ENCODE measurements at places on chromosomes 11 and 22. TPM values are rescaled to one million over a fixed set of nuclear protein-coding genes. Genes with fewer than 3 reads are reported as not detected.
A peak's percentile ranks its signal among the peaks of the same experiment; 100 is the strongest.

CRELD2 gene
- 44.8 TPM for total RNA-seq

DNA sequence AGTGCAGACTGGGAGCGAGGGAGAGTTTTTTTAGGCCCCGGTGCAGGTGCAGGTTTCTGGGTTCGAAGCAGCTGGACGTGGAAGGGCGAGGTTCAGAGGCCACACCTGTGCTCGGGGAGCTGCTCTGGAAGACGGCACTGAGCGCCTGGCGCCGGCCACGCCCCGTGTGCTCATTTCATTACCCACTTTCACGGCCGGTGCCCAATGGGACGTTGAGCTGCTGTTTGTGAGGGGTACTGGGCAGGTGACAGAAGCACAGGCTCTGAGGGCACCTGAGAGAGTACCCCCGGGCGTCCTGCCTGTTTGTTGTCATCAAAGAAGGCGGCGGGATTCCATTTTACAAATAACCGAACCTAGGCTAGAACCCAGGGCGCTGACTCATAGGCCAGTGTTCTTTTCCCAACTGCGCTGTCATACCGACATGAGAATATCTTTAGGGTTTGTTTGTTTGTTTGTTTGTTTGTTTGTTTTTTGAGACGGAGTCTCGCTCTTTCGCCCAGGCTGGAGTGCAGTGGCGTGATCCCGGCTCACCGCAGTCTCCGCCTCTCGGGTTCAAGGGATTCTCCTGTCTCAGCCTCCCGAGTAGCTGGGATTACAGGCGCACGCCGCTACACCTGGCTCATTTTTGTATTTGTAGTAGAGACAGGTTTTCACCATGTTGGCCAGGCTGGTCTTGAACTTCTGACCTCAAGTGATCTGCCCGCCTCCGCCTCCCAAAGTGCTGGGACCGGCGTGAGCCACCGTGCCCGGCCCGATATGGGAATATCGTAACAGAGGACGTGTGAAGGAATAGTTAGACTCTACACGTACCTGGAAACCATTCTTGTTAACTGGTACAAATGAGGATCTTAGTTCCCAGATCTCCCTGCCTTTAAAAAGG, 16.6 kb upstream of the SPTBN2 start:
- H3K27ac ChIP-seq, result peak overlapping the region; percentile 53
- H3K27me3 ChIP-seq, result no peaks in the 10 kb centered on the region
- no peaks in the 10 kb centered on the region for H3K36me3 ChIP-seq
- DNase-seq, result no peak

DNA sequence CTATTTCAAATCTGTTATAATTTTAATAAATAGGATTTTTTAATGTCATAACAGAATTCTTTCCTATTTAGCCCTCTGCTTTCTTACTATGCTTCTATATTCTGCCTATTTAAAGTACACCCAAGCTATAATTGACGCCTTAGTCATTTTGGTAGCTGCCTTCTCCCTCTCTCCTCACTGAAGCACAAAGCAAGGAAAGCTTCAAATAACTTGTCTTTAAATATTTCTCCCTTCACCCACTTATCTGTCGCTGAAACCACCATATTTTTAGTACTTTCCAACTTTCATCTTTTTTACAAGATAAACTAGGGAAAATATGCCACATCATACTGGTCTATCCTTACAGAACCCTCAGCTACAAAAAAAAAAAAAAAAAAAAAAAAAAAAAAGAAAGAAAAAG, 127.9 kb downstream of the ENTHD1 start:
- DNase-seq, result no peak
- H3K4me1 ChIP-seq, result no peaks in the 10 kb centered on the region
- H3K27me3 ChIP-seq, result peaks cover 3% of the 10 kb centered on the region
- no peaks in the 10 kb centered on the region for H3K36me3 ChIP-seq
- H3K4me3 ChIP-seq, result no peak overlapping the region

LGALS12 gene
- 9.0 TPM for total RNA-seq

DNA sequence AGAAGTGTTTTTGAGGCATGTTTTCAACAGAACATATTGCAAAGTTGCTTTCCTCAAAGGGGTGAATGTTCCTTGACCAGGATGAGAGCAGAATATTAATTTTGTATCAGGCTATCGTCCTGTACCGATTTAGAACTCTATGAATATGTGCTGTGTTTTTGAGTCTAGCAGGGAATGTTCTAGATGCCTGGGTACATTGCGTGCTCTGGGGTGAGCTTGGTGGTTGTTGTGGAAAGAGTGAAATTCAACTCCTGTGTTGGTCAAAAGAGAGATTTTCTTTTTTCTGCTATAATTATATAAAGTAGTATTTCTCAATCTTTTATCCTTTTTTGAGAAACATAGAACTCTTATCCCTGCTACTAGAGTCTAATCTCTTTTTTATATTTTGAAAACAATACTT, 51.2 kb upstream of the OR4B1 start:
- H3K4me1 ChIP-seq, result no peaks in the 10 kb centered on the region
- peaks cover 4% of the 10 kb centered on the region for H3K36me3 ChIP-seq
- no peak overlapping the region for H3K27ac ChIP-seq
- H3K27me3 ChIP-seq, result no peaks in the 10 kb centered on the region
- no peak overlapping the region for H3K4me3 ChIP-seq

DNA sequence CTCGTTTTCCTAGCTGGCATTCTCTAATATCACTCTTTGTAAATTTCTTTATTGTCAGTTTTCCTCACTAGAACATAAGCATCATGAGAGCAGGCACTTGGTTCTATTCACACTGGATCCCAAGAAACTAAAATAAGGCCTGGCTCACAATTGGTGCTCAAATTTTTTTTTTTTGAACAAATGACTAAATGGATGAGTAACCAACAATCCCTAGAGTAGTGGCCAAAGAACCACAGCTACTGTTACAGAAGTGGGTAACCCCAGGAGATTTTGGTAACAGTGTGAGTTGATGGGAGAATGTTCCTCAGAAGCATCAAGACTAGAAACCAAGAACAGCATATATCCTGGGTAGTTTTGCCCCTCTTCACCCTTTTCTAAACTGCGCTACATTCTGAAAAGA, 572.6 kb downstream of the INSC start:
- H3K27me3 ChIP-seq, result no peaks in the 10 kb centered on the region
- no peak for DNase-seq
- no peak overlapping the region for H3K4me3 ChIP-seq

DNA sequence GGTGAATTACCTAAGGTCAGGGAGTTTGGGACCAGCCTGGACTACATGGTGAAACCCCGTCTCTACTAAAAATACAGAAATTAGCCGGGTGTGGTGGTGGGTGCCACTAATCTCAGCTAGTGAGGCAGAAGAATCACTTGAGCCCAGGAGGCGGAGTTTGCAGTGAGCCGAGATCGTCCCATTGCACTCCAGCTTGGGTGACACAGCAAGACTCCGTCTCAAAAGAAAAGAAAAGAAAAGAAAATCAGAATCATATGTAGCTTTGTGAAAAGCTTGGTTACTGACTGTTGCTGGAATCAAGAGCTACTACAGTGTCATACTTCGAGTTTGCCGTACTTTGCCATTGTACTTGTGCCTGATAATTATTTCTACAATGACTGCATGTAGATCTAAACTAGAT, 4.2 kb upstream of the TMEM135 start:
- no peak for DNase-seq
- H3K27ac ChIP-seq, result no peak overlapping the region
- H3K4me1 ChIP-seq, result peaks cover 23% of the 10 kb centered on the region
- H3K4me3 ChIP-seq, result no peak overlapping the region
- no peaks in the 10 kb centered on the region for H3K36me3 ChIP-seq

TANGO2 gene
- total RNA-seq, result 37.7 TPM

DNA sequence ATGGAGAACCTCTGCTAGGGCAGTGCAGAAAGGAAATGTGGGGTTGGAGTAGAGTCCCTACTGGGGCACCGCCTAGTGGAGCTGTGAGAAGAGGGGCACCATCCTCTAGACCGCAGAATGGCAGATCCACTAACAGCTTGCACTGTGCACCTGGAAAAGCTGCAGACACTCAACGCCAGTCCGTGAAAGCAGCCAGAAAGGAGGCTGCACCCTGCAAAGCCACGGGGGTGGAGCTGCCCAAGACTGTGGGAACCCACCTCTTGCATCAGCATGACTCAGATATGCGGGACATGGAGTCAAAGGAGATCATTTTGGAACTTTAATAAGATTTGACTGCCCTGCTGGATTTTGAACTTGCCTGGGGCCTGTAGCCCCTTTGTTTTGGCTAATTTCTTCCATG, 8.7 kb downstream of the TSKU start:
- H3K4me1 ChIP-seq, result peaks cover 33% of the 10 kb centered on the region
- H3K4me3 ChIP-seq, result no peak overlapping the region
- H3K27ac ChIP-seq, result peak overlapping the region; percentile 12
- no peaks in the 10 kb centered on the region for H3K27me3 ChIP-seq
- H3K36me3 ChIP-seq, result peaks cover 19% of the 10 kb centered on the region

GRCh38 chr11:9184516-9184915, 80.6 kb downstream of the DENND5A start:
- H3K27me3 ChIP-seq, result no peaks in the 10 kb centered on the region
- no peak overlapping the region for H3K27ac ChIP-seq
- DNase-seq, result no peak
- H3K4me3 ChIP-seq, result no peak overlapping the region
- H3K4me1 ChIP-seq, result no peaks in the 10 kb centered on the region
- H3K36me3 ChIP-seq, result peaks cover 44% of the 10 kb centered on the region

- H3K4me1 ChIP-seq, result no peaks in the 10 kb centered on the region
- no peaks in the 10 kb centered on the region for H3K27me3 ChIP-seq
- H3K36me3 ChIP-seq, result no peaks in the 10 kb centered on the region
- H3K27ac ChIP-seq, result no peak overlapping the region
- DNase-seq, result no peak
Measured at GRCh38 chr11:88252208-88252607, 77.0 kb upstream of the RAB38 start.

GRCh38 chr22:50505776-50506610, 1.5 kb downstream of the LMF2 start:
- peaks cover 3% of the 10 kb centered on the region for H3K36me3 ChIP-seq
- H3K27ac ChIP-seq, result no peak overlapping the region
- DNase-seq, result no peak
- H3K4me1 ChIP-seq, result peaks cover 35% of the 10 kb centered on the region
- H3K27me3 ChIP-seq, result no peaks in the 10 kb centered on the region

DNA sequence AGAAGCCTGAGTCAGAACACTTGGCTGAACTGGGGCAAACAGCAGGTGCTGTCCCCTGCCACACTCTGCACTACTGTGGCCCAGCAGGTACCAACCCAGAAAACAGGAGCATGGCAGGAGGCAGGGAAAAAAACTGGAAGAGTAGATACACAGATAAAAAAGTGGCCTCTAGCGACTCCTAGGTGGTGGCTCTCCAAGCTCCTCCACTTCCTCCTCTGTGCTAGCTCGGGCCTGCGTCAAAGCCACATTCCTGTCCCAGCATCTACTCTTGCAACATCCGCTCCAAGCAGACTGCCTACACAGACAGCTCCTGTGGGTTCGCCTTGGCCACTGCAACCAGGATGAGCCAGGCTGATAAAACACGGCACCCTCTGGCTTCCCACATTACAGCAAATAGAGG, 6.9 kb downstream of the OR8B12 start:
- no peaks in the 10 kb centered on the region for H3K27me3 ChIP-seq
- no peak for DNase-seq
- H3K4me1 ChIP-seq, result peaks cover 8% of the 10 kb centered on the region
- no peaks in the 10 kb centered on the region for H3K36me3 ChIP-seq

- no peaks in the 10 kb centered on the region for H3K27me3 ChIP-seq
- H3K4me1 ChIP-seq, result no peaks in the 10 kb centered on the region
- peak overlapping the region; percentile 74 for H3K27ac ChIP-seq
- peak overlapping the region; percentile 1 for H3K4me3 ChIP-seq
- no peak for DNase-seq
- peaks cover 4% of the 10 kb centered on the region for H3K36me3 ChIP-seq
Measured at GRCh38 chr22:42994917-42995562, 19.9 kb downstream of the PACSIN2 start.

DNA sequence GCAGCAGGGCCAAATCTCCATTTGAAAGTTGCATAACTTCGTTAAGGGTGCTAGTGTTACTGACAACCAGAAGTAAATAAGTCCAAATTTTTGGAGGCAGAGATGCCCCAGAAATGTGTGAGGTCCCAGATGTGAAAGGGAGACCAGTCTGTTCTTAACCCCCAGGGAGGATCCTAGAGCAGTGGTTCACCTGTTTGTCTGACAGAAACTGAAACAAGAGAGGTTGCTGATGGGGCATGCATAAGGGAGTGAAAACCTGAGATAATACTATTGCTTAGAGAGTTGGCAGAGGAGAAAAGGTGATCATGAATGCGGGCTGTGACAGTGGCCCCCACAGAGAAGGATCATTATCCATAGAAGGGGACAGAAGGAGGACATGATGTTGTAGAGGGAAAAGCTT, 3.8 kb downstream of the CBLIF start:
- no peak overlapping the region for H3K27ac ChIP-seq
- no peak overlapping the region for H3K4me3 ChIP-seq
- DNase-seq, result no peak
- no peaks in the 10 kb centered on the region for H3K36me3 ChIP-seq
- H3K27me3 ChIP-seq, result no peaks in the 10 kb centered on the region

KRTAP5-7 gene
- not detected for total RNA-seq

DNA sequence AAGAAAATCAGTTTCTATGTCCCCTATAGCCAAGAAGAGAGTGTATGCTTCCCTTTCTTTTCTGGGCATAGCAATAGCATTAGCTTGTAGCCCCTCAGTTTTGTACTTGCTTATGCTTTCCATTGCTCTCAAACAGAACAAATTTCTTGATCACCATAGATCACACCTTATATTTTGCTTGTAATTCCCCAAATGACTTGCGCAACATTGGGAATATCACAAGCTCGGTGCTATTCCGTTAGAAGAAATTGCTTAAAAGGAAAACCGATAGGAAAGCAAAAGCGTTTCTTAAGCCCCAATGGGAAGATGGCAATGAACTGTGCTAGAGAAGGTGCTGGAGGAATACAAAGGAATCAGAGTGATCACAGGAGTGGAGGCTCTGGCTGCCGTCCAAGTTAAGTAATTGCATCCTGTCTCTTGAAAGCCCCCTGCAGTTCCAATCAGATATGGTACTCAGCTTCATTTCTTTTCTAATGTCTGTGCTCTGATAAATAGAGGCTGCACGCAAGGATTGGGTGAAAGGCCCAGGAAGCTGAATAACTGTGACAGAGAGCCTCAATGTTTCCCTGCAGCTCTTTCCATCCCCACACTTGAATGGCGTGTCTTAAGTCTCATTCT, 182.1 kb upstream of the KIRREL3 start:
- DNase-seq, result no peak
- H3K4me3 ChIP-seq, result no peak overlapping the region
- no peaks in the 10 kb centered on the region for H3K36me3 ChIP-seq
- H3K4me1 ChIP-seq, result no peaks in the 10 kb centered on the region

GRCh38 chr22:38952281-38952993, 5.0 kb upstream of the APOBEC3A start:
- no peak overlapping the region for H3K27ac ChIP-seq
- no peak overlapping the region for H3K4me3 ChIP-seq
- H3K4me1 ChIP-seq, result no peaks in the 10 kb centered on the region
- DNase-seq, result no peak

- H3K27ac ChIP-seq, result peak overlapping the region; percentile 64
- H3K36me3 ChIP-seq, result no peaks in the 10 kb centered on the region
- no peak overlapping the region for H3K4me3 ChIP-seq
- DNase-seq, result no peak
Measured at GRCh38 chr22:22720201-22720723, 75.8 kb downstream of the GGTLC2 start.

DNA sequence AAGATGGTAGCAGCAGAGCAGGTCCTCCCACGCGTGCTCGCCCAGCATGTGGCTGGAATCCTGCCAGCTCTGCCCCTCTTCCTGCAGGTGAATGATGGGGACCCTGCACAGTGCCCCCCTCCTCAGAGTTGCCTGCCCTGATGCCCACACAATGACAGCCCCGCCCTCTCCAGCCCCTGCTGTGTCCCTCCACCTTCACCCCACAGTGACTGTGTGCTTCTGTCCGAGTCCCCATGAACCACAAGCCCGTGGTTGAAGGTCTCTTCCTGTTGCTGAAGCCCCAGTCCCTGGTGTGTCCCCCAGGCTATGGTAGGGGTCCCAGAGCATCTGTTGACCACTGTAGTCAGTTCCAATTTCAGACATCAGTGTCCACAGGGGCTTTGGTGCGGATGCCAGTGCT, 71.0 kb downstream of the BRD1 start:
- DNase-seq, result no peak
- H3K36me3 ChIP-seq, result no peaks in the 10 kb centered on the region
- no peak overlapping the region for H3K27ac ChIP-seq
- H3K4me3 ChIP-seq, result no peak overlapping the region
- H3K4me1 ChIP-seq, result no peaks in the 10 kb centered on the region

Measured in tibial nerve (tissue), 4 donors.